Stimulated activated CD8-positive, alpha-beta memory T cell treated with anti-CD3 and anti-CD28 coated beads, Interleukin-2, amount 100 ng/mL, for 48 hours (primary cell): ENCODE measurements at places on chromosomes 1 and 21.

GRCh38 chr1:157186281-157186992 lies 48.2 kb upstream of the ETV3 start:
- DNase-seq = no peak

DNA sequence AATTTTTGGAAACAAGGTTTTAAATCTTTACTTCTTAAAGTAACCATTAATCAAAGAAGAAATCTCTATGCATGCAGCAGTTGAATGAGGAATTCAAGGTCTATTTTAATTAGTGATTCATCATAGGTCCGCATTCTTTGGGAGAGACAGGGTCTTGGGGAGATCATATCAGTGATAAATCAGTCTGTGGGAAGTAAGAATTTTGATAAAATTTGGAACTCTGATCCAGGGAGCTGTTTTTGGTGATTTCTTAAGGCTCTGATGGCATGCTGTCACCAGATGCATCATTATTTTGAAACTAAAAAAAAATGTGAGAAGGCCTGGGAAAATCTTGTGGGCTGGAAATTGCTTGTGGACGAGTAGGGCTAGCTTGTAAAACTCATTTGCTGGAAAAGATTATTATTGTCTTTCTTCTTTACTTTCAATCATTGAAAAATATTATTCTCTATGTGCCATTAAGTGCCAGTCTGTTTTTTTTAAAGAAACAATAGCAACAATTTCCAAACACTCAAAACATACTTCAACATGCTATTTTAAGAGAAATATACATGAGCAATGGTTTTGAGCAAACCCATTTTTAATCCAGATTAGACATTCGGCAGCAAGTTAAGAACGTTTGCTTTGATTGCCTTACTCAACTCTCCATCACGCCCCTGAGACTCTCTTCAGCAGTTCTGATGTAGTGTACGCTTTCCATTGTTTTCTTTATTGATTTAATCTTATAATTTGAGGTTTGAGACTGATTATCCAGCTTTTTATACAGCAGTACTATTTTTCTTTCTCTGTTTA lies 62.6 kb downstream of the ZBTB18 start:
- DNase-seq = no peak

DNA sequence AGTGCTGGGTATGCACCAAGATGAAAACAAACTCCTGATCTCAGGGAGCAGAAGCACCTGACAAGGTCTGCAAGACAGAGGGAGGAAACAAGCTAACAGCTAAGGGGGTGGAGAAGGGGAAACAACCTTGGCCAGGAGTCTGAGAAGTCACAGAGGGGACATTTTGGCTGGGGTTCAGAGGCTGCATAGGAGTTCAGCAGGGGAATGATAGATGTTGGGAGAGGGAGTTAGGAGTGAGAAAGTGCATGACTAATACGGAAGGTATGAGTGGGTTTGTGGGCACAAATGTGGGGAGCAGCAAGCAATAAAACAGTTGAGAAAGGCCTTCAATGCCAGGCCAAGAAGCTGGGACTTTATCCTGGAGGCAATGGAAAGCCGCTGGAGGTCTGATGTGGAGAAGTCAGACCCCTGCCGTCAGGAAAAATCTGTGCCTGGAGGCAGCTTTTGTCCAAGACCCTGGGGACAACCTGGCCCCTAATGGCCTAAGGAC lies 16.4 kb downstream of the EPHA2 start:
- no peak for DNase-seq

- DNase-seq = no peak
Observed at GRCh38 chr1:109801791-109802135, 38.0 kb upstream of the EPS8L3 start.

DNA sequence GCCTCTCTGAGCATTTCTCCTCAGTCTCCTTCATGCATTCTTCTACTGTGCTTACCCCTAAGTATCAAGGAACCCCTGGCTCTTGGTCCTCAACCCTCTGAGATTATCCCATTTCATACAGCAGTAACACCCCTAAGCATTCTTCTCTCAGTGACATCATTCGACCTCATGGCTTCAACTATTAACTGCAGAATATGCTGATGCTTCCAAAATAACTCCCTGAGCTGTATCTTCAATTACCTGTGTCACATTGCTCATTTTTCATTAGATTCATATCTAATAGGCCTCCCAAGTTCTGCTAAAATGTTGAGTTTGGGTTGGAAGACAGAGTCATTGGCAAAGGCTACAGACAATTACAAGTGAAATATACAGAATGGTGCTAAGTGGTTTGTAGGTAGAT lies 7.5 kb downstream of the CAPN8 start:
- no peak for DNase-seq

GRCh38 chr1:5891137-5891536 lies 101.1 kb downstream of the NPHP4 start:
- no peak for DNase-seq

DNA sequence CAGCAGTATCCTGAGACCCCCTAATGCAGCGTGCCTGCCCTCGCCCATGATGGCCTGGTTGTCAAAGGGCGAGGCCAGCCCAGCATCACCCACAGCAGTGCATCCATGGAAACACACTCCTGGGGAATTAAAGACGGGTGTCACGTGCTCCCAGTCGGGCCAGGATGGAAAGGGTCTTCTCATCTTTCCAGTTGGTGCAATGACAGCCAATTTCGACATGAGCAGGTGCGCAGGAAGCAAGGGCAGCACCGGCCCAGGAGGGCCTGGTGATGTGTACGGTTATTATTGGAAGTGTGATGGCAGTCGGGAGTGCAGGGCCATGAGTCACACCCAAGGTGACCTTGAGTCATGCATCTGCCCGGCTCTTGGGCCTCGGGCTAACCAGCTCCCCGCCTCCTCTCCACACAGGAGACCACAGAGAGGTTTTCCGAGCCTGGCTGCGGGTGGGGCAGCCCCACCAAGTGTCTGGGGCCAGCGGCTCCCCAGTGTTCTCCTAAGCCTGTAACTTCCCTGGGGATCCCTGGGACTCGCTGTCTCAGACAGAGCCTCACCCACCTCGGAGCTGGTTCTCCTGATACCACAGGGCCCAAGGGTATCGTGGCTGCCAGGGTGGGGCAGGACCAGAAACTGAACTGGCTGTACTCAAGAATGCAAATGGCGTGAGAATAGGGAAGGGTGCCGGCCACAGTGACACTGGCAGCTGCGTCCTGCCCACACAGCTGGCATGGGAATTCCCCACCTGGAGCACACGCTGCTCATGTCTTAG lies 119.8 kb downstream of the SIK1 start:
- DNase-seq = no peak

DNA sequence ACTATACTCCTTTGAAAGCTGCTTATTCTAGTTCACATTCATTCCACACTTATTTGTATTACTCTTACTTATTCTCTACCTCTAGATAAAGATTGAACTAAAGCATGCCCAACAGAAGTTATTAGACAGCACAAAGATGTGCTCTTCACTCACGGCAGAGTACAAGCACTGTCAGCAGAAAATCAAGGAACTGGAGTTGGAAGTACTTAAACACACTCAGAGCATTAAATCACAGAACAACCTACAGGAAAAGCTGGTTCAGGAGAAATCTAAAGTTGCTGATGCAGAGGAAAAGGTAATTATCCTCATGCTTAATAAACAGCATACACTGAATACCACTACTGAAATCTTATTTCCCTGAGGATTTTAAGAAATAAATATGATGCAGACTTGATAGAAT lies 81.3 kb upstream of the PPIH start:
- no peak for DNase-seq

DNA sequence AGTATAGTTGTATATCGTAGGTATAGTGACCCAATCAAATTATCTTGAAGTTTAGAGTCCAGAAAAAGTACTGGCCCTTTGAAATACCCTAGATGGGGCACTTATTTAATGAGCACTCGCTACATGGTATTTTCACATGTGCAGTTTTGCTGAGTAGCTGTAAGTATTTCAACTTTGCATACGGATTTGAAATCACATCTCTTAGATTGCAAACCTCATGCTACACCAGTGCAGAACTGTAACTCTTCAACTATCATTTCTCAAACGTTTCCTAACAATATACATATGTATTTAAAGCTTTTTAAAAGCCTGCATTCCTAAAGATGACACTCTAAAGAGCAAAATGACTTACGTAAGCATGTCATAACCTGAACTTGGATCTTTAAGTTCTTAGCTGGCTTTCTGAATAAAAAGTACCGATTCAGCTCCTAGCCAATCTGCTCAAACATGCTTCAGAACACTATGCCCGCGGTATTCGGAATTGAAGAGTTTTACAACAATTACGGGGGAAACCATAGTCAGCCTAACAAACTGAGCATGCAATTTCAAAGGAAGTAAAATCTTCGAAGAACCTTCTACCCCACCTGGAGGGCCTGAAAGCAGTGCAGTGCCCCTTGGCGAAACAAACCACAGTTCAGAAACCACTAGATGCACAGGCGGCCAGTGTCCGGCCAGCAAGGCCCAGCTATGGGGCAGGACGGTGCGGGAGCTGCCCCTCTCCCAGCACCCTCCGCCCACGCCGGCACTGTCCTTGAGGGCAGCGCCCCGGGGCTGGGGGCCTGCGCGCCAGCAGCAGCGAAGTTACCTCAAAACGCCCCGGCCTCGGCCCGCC lies 863 bp downstream of the FH start:
- DNase-seq = no peak

DNA sequence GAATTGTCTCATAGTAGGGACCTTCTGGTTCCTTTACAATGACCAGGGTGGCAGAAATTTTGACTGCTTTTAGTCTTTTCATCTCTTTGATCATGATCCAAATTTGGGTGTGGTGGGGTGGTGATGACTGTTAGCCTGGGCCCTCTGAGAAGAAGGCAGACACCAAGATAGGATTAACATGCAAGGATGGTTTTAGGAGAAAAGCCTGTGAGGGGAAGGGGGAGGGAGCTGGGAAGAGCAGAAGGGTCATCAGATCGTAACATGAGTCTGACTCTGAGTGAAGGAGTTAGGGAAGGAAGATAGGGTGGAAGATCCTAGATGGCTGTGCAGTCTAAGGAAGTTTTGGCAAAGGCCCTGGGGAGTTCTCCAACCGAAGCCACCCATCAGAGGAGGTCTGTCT lies 28.5 kb upstream of the CAMSAP2 start:
- no peak for DNase-seq

- no peak for DNase-seq
Observed at GRCh38 chr1:81452693-81453366, 347.9 kb upstream of the ADGRL2 start.

- DNase-seq = no peak
Observed at GRCh38 chr1:177944016-177944949, 25.6 kb downstream of the SEC16B start.

DNA sequence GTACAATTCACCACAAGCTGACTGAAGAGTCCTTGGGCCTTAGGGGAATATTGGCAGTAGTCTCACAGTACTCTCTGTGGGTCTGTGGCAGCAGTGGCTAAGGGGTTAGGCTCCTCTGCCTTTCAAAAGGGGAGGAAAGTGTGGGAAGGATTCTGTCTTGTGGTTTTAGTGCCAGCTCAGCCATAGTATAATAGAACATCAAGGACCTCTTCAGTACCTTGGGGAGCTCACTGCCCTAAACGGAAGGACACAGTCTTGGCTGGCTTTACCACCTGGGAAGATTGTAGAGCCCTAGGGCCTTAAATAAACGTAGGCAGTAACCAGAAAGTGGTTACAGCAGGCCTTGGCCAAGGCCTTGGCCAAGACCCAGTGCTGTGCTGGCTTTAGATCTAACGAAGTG lies 265.7 kb downstream of the COL11A1 start:
- no peak for DNase-seq

- no peak for DNase-seq
Observed at GRCh38 chr1:178632653-178633052, 92.4 kb upstream of the RALGPS2 start.

- DNase-seq = no peak
Observed at GRCh38 chr1:61201035-61201434, 118.7 kb downstream of the NFIA start.

- DNase-seq = no peak
Observed at GRCh38 chr1:79005945-79006344, 585 bp downstream of the ADGRL4 start.

- no peak for DNase-seq
Observed at GRCh38 chr1:160844447-160845232, 18.0 kb downstream of the CD244 start.

GRCh38 chr1:185819798-185820197 lies 85.6 kb downstream of the HMCN1 start:
- DNase-seq = no peak

- DNase-seq = no peak
Observed at GRCh38 chr21:43771199-43771675, 4.9 kb downstream of the CSTB start.

GRCh38 chr1:94037392-94038229 lies 83.3 kb downstream of the ABCA4 start:
- no peak for DNase-seq

GRCh38 chr1:4495809-4496208 lies 158.6 kb upstream of the AJAP1 start:
- DNase-seq = no peak

DNA sequence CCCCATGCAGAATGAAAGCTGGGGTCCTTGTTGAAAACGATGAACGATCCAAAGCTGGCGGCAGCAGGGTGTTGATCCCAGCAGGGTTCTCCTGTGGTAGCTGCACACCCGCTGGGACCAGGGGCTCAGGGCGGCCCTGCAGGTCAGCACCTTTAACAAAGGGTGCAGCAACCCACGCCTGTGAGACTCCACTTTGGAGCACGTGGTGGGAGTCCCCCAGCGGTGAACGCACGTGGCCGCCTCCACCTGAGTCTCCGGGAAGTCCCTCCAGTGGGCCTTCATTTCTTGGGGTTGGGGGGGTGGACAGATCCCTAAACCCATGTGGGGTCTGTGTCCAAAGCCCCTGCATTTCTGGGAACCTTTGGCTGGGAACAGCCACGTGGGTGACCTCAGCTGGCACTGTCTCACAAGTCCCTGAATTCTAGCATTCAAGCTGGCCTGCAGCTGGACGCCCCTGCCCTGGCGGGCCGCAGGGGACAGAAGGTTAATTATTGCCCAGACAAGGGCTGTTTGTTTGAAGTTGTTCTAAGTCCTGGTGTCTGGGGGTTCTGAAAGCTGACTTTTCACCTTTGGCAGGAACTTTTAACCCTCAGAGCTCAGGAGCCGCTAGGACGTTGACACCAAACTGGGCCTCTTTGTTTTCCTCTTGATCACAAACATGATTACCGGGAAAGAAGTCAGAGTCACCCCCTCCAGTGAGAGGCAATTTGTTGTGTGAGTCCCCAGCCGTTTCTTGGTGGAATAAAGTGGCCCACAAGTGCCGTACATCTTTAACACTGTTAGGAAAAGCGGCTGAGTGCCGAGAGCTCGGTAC lies 64.5 kb downstream of the COL18A1 start:
- no peak for DNase-seq

- DNase-seq = no peak
Observed at GRCh38 chr1:26913754-26914619, at the start of gene NR0B2. TSS of gene NR0B2 (minus strand) at chr1:26913975. CDS start at chr1:26913940, 35 bp downstream.

- no peak for DNase-seq
Observed at GRCh38 chr1:228152918-228153258, 3.2 kb downstream of the GJC2 start.

GRCh38 chr1:115732316-115732715 lies 36.2 kb downstream of the CASQ2 start:
- no peak for DNase-seq
